ENCODE measurements at places on chromosomes 5 and 9. TPM values are rescaled to one million over a fixed set of nuclear protein-coding genes. Genes with fewer than 3 reads are reported as not detected.

PCDH1 gene
- total RNA-seq: 60.9 TPM

NEUROG1 gene
- not detected for total RNA-seq

BHMT gene
- not detected for total RNA-seq

PCSK1 gene
- 0.37 TPM for total RNA-seq

LCN1 gene
- not detected for total RNA-seq

SLC25A2 gene
- total RNA-seq: not detected

IL4 gene
- total RNA-seq: not detected

NRG2 gene
- total RNA-seq: 0.05 TPM

Measured in airway epithelial cell (primary cell).